ENCODE measurements at places on chromosomes 1 and 21.
A peak's percentile ranks its signal among the peaks of the same experiment; 100 is the strongest.

GRCh38 chr1:182213163-182213562 is 151.7 kb upstream of the ZNF648 start:
- DNase-seq = peak; percentile 50

DNA sequence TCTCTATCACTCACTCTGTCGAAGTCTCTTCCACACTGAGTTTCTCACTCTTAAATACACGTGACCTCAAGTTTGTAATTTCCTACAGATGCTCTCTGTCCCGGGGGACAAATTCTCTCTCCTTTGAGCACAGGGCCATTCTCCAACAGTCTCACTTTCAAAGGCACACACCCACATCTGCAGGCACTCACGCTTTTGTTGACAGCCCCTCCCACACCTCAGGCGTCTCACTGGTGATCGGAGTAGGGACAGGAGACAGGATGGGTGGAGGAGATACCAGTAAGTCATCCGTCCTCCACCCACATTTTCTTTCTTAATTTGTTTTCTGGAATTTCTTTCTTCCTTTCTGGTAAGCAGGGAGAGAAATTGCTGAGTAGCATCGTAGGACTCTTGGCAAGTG is 40.6 kb upstream of the GREM2 start:
- no peak for DNase-seq

- peak; percentile 48 for DNase-seq
Observed at GRCh38 chr1:960363-961131, at the start of gene KLHL17. KLHL17 (plus strand) TSS chr1:960584; CDS start chr1:960694, 110 bp downstream.

GRCh38 chr1:46801323-46802055 is 2.6 kb downstream of the CYP4B1 start:
- DNase-seq = no peak

GRCh38 chr1:57248830-57249229 is 175.0 kb downstream of the DAB1 start:
- no peak for DNase-seq

DNA sequence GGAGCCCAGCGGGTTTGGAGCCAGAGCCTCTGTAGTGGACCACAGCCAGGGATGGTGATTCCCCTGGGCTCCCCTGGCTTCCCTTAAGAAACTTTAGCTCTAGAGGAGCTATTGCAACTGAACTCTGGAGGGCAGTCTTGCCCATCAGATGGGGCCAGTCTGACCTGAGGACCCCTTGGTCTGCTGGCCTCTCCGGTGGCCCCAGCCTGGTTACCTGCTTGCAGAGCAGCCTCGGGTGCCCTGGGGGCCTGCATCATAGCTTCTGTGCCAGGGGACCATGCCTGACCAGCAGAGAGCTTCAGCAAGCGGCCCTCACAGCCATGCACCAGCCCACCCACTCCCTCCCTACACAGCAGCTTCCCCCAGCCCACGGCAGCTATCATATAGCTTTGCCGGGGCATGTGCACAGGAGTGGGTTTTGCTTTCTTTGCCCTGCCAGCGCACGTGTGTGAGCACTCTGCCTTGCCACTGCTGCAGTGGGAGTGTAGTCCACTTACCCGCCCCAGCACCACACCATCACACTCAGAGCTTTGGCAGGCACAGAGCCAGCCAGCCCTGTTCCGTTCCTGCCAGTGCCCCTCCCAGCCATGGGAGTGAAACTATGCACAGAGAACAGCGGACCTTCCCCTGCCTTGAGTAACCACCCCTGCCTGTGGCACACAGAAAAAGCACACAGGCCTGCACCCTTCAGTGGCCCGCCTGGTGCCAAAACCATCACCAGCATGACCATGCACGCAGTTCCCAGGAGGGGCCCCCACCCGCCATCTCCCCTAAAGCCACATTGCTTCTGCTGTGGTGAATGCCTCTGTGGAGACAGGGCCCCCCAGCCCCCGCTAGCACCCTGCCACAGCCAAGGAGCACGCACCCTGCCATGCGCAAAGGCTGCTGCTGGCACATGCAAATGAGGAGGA is 442.9 kb upstream of the NEGR1 start:
- DNase-seq = no peak

GRCh38 chr1:11522400-11523235 is 43.7 kb downstream of the DISP3 start:
- DNase-seq = no peak

GRCh38 chr1:212917134-212917485 is 33.2 kb upstream of the VASH2 start:
- DNase-seq = no peak

DNA sequence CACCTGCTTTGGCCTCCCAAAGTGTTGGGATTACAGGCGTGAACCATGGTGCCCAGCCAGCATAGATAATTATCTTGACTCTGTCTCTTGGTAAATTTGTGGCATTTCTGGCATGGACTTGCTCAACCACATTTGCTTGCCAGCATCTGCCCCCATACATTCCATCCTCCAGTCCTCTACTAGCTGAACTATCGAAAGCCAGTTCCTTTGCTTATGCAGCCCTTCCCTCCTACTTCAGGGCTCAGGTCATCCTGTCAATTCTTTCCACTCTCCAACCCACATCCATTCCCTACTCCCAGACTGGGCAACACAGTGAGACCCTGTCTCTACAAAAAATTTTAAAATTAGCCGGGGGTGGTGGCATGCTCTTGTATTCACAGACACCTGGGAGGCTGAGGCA is 13.0 kb upstream of the UQCRHL start:
- DNase-seq = no peak

DNA sequence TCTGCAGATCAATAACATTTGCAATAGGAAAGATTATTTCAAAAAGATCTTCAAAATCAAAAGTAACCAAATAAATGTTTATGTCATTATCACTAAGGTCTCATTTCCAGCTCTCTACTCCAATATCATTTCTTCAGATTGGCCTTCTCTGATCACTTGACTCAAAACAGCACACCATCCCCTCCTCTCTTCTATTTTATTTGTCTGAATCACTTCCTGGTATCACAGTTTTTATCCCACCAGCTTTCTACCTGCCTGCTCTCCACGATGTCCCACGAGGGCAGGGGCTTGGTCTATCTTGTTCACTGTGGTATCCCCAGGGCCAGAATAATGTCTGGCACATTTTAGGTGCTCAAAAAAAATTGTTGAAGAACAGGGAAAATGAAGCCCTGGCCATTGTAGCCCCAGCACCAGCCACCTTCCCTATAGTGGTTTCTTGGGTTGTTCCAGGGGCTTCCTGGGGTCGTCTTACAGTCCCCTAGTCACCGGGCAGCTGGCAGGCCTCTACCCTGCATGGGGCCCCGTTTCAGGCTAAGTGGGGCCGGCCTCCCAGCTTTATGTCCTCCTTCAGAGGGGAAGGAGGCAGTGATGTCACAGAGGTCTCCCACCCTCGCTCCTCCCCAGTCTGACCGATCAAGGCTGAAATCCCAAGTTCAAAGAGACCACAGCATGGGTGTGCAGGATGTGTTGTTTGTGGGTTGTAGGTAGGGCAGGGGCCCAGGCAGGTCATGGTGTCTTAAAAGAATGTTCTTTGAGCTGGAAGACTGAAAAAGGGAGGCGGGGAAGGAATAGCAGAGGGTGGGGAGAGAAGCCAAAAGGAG is 3.5 kb upstream of the PADI1 start:
- no peak for DNase-seq

GRCh38 chr1:35888255-35888654 is 5.2 kb downstream of the AGO1 start:
- no peak for DNase-seq

DNA sequence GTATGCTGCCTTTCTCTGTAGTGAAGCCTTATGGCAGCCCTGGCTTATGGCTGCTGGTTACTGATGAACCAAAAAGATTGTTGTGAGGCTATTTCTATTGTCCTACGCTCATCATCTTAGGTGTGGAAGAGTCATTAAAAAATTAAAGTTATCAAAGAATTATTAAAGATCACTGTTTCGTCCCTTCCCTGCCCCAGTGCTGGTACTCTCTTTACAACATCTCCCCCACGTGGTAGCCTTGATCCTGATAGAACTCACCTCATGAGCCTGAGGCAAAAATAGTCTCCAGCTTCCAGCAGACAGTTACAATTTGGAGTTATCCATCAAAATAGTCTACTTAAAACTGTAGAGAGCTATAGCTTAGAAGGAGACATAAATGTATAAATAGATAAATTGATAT is 201.5 kb downstream of the S1PR1 start:
- DNase-seq = no peak

DNA sequence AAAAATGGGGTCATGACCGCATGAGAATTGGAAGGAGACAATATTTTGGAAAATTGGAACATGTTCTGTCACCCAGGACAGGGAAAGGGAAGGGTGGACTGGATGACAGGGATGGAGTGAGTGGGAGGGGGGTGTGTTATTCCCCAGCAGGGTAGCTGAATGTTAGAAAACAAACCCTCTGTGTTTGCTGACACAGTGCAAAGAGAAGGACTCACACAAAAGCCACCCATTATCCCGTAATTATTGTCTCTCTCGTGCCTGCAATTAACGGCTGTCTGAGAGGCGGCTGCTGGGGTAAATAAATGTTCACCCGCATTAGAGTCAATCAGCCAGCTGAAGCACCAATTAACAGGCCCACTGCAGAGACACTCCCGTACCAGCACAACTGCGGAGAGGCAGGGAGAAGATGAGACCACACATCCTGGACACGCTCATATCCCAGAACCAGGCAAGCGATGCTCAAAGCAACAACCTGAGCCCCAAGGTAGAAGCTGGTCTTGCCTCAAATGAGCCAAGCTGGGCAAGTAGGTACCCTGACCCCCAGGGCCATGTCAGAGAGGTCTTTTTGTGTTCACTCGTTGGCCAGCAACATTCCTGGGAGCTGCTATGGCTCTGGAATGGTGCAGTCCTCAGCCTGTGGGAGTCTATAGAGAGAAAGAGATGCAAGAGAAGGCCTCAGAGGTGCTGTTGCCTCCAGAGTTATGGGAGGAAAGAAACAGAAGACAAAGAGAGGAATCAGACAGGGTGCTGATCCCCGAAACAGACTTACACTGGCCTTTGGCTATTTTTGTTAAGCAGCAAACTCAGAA is 19.4 kb downstream of the PLEKHA6 start:
- DNase-seq = no peak

- DNase-seq = no peak
Observed at GRCh38 chr1:2104621-2105427, 54.6 kb downstream of the PRKCZ start.

DNA sequence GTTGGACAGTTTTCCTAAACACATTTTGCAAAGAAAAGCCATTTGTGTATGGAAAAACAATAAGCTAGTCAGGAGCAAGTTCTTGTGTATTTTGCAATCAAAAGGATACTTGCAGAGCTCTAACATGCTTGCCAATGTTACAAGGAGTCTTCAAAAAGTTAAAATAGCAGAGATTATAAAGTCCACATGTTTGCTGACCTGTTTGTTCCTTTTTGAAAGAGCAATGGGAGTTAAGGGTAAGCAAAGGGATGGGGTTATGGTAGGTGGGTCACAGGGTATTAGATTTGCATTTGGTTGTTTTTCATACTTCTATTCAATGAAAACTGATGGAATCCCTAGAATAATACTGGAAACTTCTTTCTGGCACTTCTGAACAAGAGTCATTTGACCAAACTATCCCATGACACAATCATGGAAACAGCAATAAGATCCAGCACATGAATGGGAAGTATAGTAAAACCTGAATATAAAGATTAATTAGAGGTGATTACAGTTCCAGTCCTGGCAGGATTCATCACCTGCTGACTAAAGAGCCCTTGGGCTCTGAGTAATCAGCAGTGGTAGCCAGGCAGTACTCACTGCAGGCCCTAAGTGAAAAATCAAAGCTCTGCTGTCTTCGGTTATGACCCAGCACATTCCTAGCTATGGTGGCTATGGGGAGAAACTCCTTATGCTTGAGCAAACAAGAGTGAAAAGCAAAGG is 27.1 kb upstream of the ZC3H11B start:
- DNase-seq = no peak

GRCh38 chr1:116481934-116482333 is 88.9 kb downstream of the CD58 start:
- no peak for DNase-seq

- no peak for DNase-seq
Observed at GRCh38 chr1:193143285-193143684, 21.5 kb downstream of the CDC73 start.

DNA sequence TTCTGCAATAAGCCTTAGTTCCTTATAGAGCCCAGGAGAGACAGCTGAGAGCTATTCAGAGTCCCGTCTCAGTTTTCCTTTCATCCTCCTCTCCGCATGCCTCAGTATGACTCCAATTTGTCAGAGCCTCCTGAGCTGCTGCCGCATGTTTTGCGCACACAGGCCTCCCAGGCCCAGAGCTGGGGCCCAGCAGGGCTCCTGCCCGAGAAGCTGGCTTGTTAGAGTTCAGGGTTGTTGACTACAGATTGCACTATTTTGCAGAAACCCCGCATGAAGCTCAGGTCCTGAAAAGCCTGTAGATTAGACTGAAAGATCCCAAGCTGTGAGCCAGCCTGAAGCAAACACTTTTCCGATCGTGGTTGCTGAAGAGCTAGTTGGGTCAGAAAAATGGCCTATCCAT is 51.5 kb downstream of the IGSF5 start:
- DNase-seq = no peak

DNA sequence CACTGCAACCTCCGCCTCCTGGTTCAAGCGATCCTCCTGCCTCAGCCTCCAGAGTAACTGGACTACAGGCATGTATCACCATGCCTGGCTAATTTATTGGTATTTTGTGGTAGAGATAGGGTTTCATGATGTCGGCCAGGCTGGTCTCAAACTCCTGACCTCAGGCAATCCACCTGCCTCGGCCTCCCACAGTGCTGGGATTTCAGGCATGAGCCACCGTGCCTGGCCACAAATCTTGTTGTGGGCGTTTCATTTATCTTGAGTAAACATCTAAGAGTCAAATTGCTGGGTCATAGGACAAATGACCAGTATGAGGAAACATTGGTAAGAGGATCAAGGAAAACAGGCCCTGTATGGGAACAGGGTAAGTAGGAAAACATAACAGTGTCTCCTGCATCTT is 17.9 kb downstream of the TMEM200B start:
- no peak for DNase-seq

DNA sequence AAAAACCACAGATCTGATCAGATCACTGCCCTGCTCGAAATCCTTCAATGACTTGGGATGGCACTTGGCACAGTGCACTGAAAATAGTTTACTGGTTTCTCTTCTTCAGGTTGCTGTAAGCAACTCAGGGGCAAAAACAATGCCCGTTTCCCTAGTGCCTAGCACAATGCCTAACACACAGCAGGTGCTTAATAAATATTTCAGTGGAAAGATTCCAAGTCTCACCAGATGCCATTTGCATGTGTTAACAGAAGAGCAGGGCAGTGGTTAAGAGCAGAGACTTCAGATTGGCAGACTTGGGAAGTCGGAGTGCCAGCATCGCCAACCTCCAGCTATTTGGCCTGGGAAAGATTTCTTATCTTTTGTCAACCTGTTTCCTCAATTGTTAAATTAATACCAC is 10.9 kb upstream of the METTL25B start:
- no peak for DNase-seq

DNA sequence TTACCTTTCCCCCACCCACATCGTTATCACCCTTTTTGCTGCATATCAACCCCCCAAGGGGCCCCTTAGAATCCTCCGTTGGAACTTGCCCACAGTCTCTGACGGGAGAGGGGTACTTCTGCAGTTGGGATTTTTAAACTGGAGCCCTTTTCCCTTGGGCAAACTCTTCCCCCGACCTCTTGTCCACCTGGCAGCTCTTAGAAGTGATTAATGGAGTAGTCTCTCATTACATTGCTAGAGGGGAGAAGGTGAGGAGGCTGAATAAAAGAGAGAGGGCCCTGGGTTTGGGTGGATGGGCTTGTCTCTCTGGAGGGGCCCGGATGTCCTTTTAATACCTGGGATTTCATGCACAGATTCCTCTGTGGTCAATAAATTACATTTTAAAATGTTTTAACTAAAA is 27.2 kb upstream of the TSPAN2 start:
- no peak for DNase-seq

Data from MV-4-11 (cell line).